ENCODE measurements at places on chromosomes 3 and 15.
A peak's percentile ranks its signal among the peaks of the same experiment; 100 is the strongest.

DNA sequence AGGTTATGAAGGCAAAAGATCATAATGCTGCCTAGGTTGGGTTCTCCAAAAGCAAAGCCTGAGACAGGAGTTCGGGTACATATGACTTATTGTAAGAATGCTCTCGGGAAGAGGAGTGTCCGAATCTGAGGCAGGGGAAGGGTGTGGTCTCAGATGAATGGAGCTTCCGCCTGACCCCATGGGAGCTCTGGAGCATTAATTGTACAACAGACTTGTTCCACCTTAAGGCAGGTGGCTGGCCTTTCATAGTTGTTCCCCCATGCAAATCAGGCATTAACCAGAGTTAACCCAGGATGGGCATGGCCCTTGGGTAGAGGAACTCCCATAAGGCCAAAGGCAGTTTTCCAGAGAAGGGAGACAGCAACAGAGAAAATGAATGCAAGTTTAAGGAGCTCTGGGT is 170.6 kb downstream of the MYRIP start:
- DNase-seq: no peak

- no peak for DNase-seq
These were observed 5.0 kb upstream of the KPNA1 start for GRCh38 chr3:122519693-122520092.

- DNase-seq: no peak
These were observed 60.8 kb downstream of the DAPK2 start for GRCh38 chr15:63985221-63986184.

- DNase-seq: no peak
These were observed 793 bp downstream of the PCOLCE2 start for GRCh38 chr3:142888099-142888480.

GRCh38 chr3:64349551-64349950 is 124.3 kb upstream of the PRICKLE2 start:
- no peak for DNase-seq

GRCh38 chr3:136901391-136901790 is 39.4 kb downstream of the NCK1 start:
- no peak for DNase-seq

DNA sequence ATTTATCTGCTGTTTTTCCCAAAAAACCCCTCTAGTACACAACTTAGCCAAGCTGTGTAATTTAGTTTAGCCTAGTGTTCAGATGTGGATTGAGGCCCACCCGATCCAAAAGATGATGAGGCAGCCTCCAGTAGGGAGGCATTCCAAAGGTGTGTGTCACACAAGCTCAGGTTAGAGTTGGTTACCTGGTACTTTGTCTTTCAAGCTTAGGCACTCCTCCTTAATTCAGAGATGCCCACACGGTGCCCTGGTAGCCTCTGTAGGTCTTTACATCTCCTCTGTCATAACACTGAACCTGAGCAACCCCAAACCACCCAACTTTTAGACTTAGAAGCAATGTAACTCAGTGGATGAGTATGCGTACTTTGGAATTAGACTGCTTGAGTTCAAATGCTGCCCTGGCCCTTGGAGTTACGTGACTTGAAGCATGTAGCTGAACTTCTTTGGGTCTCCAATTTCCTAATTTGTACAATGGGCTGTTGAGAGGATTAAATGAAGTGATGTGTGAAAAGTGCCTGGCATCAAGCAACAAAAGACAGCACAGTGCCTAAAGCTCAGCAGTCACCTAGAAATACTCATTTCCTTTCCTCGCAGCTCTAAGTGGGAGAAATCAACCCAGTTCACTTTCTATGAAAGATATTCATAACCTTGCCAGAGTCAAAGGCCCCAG is 284.6 kb upstream of the RARB start:
- no peak for DNase-seq

- DNase-seq: no peak
These were observed 16.6 kb upstream of the KLF13 start for GRCh38 chr15:31309893-31310606.

DNA sequence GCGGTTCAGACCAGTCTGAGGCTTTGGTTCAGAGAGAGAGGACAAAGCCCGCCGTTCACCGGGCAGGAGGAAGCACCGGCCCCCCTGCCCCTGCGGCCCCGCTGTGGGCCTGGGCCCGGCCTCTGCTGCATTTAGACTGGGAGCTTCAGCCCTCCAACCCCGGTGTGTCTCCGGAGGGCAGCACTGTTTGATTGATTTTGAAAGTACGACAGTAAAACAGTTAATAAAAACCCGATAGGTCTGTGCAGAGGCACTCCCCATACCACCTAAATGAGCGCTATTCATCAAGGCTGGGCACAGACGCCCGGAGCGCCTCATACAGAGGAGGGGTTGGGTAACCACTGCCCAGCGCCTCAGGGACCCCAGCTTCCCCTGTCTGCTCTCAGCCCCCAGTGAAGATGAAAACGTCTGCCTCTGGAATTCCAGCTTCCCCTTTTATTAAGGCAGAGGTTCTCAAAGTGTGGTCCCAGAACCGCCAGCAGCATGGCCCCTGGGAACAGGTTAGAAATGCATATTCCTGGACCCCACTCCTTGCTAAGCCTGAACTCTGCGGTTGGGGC is 256.7 kb upstream of the TLE3 start:
- DNase-seq: no peak

GRCh38 chr3:44890258-44890657 is 15.8 kb downstream of the TGM4 start:
- DNase-seq: no peak

DNA sequence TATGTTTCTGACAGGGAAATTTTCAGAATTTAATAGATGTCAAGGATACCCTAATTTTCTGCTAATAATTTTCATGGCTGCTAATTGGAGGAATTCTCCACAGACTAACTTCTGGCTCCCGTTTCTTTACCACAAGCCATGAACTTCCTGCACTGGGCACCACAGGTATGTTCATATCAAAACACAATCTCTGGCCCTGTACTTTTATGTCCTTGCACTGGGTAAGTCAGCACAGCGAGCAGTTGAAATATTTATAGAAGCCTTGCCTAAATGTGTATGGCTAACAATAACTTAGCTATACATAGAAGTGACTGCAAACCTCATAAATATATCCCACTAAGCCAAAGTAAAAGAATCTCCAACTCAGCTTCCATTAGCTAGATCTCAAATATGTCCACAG is 246.9 kb downstream of the ZIC1 start:
- no peak for DNase-seq

GRCh38 chr3:152197937-152198336 is 70.8 kb upstream of the MBNL1 start:
- no peak for DNase-seq

DNA sequence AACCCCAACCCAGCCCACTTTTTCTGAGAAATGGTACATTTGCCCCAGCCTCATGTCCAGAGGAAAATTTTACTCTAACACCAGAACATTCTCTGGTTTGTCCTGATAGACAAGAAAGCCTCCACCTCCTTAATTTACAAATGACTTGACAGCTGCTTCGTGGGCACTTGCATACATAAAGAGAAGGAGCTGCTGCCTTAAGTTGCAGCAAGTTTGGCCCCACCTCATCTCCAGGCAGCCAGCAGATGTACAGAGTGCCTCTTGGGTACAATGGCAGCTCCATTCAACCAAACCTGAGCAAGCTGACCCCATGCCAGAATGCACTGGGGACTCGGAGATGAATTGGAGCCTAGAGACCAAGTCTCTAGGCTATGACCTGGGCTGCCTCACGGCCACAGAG is 6.2 kb upstream of the H1-8 start:
- DNase-seq: no peak

DNA sequence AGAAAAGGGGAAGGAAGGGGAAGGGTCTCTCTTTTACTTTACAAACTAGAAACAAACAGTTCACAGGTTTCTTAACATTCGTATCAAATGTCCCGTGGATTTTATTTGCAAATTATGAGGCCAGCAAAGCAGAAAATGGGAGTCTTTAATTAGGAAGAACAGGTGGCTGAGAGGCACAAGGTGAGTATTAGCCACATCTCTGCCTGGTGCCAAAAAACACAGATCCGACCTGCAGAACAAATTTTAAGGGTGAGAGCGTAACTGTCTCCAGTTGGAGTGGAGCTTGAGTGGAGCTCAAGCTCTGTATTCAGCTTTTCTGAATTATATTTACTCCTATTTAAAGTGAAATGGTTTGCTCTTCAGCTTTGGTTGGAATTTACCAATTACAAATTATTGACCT is 1004.9 kb downstream of the FHIT start:
- DNase-seq: no peak

- DNase-seq: no peak
These were observed 46.0 kb upstream of the SMAD6 start for GRCh38 chr15:66655997-66656396.

- no peak for DNase-seq
These were observed 1.2 kb downstream of the HRH1 start for GRCh38 chr3:11155341-11156025.

GRCh38 chr3:61908382-61908781 is 347.0 kb downstream of the PTPRG start:
- no peak for DNase-seq

DNA sequence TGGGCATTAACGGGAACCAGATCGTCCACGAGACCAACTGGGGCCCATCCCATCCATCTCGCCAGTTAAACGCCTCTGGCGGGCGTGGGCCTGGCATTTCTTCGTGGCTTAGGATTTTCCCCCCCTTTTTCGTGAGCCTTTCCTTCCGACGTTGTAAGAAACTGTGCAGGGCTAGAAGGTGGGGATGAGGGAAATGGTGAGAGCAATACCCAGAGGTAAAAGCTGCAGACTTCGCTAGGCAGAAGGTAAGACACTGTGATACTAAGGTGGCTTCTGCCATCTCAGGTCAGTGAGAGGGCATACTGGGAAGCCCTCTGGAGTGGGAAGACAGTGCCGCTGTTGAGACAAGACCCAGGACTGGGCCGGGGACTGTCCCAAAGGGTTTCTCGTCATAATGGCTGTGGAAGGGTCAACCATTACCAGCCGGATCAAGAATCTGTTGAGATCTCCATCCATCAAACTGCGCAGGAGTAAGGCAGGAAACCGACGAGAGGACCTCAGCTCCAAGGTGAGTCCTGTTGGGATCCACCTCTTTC is 666 bp downstream of the MAPKBP1 start:
- no peak for DNase-seq

DNA sequence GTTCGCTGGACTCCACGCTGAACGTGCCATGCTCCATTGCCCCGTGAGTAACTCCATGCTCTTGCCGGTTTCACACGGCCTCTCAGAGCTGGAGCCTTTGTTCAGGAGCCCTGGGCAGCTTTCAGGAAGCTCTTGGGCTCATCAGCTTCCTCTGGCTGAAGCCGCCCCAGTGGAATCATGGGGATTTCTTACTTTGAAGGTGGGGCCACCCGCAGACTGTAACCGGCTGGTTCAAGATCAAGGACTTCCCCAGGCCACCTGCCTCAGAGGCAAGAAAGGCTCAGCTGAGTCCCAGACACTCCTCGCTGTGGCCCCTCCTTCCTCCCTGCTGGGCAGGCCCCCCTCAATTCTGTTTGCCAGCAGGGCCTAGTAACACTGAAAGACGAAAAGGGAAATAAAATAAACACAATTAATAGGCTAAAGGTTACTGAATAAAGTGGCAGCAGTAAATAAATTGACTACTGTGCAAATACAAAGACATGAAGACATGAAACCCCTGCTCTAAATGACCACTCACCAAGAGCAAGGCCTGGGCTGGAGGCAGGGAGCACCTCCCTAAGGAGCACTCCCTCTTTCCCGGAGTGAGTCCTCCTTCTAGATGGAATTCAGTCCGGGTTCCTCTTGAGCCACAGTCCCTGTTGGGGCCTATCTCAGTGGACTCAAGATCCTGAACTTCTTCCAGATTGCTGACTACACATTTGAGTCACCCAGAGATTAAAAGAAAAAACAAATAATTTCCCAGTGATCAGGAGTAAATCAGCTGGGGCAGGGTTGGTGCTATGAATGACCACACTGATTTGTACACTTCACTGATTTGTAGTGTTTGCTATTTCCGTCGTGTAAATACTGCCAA is 51.0 kb downstream of the ZDHHC19 start:
- peak; percentile 51 for DNase-seq

GRCh38 chr3:8768364-8769087 is 887 bp downstream of the OXTR start:
- no peak for DNase-seq

- DNase-seq: no peak
These were observed 19.6 kb downstream of the EFCC1 start for GRCh38 chr3:129020691-129021090.

DNA sequence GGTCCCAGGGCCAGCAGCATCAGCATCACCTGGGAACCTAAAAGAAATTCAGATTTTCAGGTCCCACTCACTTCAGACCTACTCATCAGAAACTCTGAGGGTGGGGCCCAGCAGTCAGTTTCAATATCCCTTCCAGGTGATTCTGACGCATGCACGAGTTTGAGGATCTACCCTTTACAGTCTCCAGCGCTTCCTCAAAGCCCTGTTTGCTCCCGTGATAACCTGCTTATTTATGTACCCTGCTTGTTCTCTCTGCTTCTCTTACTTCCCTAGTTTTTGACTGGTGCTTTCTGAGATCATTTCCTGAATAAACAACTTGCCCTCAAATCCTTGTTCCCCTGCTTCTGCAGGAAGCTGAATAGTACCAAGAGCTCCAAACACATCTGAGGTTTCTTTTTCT is 245.3 kb downstream of the ZNF621 start:
- DNase-seq: no peak

DNA sequence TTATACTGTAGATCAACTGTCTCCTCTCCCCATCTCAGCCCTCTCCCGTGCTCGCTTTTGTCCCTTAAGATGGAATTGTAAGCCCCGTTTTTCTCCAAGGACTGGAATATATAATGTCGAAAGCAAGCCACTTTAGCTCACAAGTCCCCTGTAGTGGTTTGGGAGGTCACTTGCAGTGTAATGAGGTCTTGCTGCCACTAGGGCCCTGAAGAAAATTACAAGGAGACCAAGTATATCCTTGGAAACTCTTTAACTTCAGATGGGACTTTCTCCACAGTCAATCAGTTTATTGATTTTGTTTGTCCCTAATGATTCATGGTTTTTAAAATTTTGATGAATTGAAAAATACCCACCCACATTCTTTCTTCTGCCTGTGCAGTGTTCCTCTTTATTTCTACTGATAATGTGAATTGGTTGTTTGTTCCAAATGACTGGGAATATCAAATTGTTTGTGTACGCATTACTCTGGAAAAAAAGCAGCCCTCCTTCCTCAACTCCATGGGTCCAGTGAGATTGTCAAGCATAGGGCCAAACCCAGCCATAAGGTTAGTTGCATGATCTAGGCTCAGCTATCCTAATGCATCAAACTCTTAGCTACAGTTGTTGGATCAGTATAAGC is 294.8 kb downstream of the MCTP2 start:
- no peak for DNase-seq

Data from T-cell (primary cell).